ENCODE measurements at places on chromosomes 3 and 15.

GRCh38 chr3:131620977-131621376 lies 118.2 kb upstream of the MRPL3 start:
- DNase-seq: no peak

GRCh38 chr3:99929745-99930139 lies 112.1 kb downstream of the CMSS1 start:
- DNase-seq: no peak

DNA sequence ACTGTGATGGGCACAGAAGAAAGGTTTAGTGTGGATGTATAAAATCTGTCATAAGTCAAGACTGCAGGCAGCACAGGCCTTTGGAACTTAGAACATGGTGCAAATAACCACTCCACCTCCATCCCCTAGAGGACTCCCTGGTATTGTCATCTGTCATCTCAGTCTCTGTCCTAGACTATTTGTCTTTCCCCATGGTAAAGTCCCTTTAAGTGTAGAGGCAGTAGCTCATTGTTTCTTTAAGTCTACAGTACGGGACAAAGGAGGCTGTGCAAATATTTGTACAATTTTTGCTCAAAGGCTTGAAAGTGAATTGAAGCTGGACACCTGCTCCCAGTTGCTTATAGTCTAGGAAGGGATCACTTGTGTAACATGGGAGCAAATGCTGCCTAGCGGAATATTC lies 3.2 kb upstream of the PXYLP1 start:
- no peak for DNase-seq

DNA sequence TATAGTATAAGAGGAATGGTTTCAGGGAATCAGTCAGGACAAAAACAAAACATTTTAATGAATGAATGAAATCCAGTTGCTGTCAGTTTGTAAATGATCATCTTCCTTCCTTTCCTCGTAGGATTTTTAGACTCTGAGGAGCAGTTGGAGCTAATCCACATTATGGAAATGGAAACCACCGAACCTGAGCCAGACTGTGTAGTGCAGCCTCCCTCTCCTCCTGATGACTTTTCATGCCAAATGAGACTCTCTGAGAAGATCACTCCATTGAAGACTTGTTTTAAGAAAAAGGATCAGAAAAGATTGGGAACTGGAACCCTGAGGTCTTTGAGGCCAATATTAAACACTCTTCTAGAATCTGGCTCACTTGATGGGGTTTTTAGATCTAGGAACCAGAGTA lies 3.1 kb downstream of the TIPARP start:
- no peak for DNase-seq

DNA sequence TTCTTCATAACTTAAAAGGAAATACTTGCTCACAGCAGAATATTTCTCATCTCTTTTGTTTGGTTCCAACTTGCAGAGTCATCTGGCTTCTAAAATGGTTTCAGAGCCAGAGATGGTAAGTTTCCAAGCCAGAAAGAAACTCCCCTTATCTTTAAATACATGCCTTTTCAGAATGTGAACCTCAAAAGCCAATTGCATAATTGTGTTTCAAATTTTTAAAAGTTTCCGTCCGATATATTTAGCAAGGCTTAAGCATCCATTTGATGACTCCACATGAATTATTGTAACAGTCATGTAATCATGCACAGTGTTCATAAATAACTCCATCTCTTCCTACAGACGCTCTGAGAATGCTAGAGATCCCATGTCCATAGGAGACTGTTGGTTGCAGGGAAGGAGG lies 40.6 kb upstream of the C3orf80 start:
- no peak for DNase-seq

- DNase-seq: no peak
Measured at GRCh38 chr15:95263751-95264150, 1032.4 kb downstream of the MCTP2 start.

- DNase-seq: no peak
Measured at GRCh38 chr3:188941103-188941502, 230.7 kb upstream of the TPRG1 start.

- no peak for DNase-seq
Measured at GRCh38 chr3:168973897-168974296, 689.6 kb downstream of the MECOM start.

GRCh38 chr3:97721446-97721845 lies 43.1 kb upstream of the ARL6 start:
- DNase-seq: no peak

DNA sequence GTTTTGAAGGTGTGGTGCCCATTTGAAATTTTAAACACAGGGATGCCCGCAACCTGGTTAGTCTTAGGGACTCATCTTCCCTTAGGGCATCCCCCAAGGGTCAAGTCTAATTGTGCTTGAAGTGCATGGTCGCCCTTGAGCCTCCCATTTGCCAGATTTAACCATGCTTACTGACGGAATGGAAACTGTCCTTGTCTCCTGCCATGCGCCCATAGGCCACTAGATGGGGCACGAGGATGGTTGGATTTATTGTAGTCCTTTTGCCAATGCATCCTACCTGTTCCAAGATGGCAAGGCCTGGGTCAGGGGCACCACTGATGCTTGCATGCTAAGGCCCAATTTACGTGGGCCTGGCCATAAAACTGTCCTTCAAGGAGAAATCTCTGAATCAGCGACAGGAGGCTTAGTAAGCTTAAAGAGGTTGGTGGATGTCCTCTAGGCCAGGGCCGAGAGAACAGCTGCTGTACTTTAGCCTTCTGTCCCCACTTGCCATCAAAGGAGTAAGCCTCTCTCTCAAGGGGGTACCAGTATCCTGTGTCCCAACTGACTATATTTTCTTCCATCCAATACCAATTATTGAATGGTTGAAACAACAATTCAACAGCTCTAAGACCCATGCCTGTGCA lies 355.4 kb downstream of the OTOL1 start:
- no peak for DNase-seq

DNA sequence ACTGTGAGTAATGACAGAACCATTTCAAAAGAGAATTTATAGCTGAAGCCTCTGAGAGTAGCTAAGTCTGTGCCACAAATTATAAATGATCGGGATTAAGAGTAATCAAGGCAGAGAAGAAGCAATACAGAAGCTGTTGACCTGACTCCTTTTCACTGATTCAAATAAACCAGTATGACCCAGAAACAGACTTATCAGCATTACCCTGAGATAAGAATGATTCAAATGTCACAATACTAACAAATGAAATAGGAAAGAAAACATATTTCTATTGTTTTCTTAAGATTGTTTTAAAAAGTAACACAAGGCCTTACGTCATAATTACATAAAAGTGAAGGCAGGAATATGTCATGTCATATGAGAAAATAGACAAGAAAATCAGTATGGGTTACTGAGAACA lies 1534.6 kb downstream of the SI start:
- DNase-seq: peak; percentile 0

DNA sequence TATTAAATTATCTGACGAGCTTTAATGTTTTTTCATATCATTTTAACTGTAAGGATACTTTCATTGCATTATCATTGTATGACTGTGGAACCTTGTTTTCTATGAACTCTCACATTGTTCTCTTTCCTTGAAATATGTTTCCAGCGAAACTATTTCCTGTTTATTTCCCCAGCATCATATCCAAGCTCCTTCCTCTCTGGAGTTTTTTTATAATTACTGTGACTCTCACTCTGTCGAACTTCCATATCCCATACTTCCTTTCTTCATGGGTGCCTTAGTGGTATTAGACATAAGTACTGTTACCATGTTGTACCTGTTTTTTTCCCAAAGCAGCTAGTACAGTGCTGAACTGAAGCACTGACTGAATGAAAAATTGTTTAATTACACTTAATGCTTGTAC lies 373.6 kb upstream of the CNTN3 start:
- DNase-seq: no peak

GRCh38 chr3:164752812-164753211 lies 325.5 kb downstream of the SI start:
- no peak for DNase-seq

DNA sequence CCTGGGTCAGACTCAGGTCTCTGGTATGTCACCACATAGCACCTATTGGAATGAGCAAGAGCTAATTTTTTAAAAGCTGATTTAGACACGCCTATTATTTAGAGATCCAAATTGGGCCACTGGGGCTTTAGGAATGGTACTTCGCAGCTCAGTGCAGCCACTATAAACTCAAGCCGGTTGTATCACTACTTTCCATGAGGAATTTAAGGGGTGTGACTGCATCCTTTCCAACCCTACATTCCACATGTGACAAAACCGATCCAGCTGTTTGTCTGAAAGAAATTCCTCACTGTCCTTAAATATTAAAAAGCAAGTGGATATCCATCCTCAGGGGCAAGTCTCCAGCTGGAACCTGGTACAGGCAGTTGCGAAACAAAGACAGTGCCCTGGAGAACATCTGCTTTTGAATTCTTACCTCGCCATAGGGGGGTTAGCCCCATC lies 12.8 kb downstream of the VGLL3 start:
- DNase-seq: no peak
